ENCODE measurements at places on chromosomes 6 and 20.

GRCh38 chr6:7730001-7730783, 4.3 kb downstream of the BMP6 start:
- no peak for DNase-seq

GRCh38 chr20:47252879-47253307, 103.6 kb downstream of the ZMYND8 start:
- DNase-seq, result no peak

DNA sequence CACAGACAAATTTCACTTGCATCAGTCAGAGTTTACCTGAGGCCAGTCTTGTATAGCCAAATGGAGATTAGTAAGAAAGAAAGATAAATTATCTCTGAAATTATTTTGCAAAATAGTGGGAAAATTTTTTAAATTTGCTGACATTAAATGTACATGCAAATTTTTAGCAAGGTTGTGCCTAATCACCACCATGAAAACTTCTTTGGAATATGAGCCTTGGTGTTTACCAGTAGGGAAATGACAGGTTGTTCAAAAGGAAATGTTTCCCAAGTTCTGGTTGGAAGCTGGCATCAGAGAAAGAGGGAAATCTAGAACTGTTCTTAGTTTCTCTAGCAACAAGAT, 34.4 kb upstream of the LOC128125822 start:
- no peak for DNase-seq

GRCh38 chr6:11681770-11682169, 96.8 kb downstream of the ADTRP start:
- DNase-seq, result no peak

- no peak for DNase-seq
Measured at GRCh38 chr20:59010995-59011873, 4.2 kb upstream of the CTSZ start.

DNA sequence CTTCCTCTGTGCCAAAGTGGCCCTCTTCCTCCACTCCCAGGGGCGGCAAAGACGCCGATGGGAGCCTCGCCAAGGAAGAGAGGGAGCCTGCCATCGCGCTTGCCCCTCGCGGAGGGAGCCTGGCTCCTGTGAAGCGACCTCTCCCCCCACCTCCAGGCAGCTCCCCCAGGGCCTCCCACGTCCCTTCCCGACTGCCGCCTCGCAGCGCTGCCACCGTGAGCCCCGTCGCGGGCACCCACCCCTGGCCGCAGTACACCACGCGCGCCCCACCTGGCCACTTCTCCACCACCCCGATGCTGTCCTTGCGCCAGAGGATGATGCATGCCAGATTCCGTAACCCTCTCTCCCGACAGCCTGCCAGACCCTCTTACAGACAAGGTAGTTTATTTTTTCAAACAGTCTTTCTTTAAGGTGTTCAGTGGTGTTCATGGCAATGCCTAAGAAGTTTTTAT, 64.9 kb downstream of the FNDC1 start:
- no peak for DNase-seq

GRCh38 chr6:34544776-34545471, 11.2 kb downstream of the SPDEF start:
- no peak for DNase-seq

DNA sequence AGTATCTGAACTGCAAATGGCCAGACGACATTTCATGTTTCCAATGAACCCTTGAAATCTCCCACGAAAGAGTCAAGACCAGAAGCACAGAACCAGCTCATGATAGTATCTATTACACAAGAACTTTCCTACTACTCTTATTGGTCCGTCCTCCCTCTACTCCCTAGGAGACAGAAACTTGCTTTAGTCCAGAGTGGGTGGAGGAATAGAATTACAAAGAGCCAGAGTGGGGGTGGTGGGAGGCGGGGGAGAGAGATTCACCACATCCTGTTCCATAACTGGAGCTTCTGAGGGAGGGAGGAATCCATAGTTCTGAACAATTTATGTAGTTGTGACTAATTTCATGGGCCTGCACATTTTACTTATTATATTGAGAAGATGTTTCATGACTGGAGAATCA, 18.5 kb upstream of the WFDC10A start:
- DNase-seq, result no peak

- DNase-seq, result no peak
Measured at GRCh38 chr20:55094353-55094861, 619.0 kb downstream of the DOK5 start.

GRCh38 chr6:159085396-159085895, 40.7 kb upstream of the TAGAP start:
- no peak for DNase-seq

GRCh38 chr6:30685157-30686008, 1.1 kb downstream of the PPP1R18 start:
- DNase-seq, result no peak

DNA sequence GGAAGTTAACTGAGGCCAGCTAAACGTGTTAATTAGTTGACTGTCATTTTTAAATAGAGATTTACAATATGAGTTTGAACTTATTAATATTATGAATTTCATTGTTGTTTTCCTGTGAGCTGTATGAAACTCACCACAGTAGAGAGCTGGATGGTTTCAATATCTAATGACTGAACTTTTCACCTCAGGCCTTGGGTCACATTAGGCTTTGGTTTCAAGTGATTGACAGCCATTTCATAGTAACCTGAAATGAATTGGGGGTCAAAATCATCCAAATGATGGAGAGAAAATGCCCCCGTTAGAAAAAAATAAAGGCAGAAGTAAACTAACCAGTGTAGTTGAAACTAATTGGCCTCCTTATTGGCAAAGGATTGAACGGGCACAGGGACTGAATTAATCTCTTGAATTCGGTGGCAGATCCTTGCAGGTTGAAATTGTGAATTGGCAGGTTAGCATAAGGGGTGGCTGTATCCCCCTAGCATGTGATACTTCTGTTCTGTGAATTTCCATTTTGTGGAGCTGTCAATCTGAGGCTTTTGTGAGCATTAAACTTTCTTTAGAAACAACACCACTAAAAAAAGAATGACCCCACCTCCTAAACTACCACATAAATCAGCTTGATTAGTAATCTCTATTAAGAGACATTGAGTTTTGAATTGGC, 155.1 kb upstream of the MMS22L start:
- DNase-seq, result no peak

DNA sequence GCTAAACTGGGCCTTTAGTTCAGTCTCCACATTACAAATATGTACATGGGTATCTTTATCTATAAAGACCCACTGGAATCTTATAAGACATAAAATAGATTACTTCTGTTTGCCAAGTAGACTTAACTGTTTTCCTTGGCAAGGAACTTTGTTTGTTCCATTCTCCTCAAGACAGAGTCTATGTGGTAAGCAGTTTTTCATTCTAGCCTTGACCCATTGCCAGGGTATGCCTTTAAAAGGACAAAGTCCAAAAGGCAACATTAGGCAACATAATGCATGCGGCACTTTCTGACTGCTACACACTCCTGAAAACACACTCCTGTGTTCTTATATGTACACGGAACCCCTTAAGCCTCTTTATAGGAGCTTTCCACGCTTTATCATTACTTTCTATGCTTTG, 20.4 kb downstream of the VNN1 start:
- DNase-seq, result no peak

- DNase-seq, result no peak
Measured at GRCh38 chr20:20271271-20271670, 96.6 kb upstream of the INSM1 start.

DNA sequence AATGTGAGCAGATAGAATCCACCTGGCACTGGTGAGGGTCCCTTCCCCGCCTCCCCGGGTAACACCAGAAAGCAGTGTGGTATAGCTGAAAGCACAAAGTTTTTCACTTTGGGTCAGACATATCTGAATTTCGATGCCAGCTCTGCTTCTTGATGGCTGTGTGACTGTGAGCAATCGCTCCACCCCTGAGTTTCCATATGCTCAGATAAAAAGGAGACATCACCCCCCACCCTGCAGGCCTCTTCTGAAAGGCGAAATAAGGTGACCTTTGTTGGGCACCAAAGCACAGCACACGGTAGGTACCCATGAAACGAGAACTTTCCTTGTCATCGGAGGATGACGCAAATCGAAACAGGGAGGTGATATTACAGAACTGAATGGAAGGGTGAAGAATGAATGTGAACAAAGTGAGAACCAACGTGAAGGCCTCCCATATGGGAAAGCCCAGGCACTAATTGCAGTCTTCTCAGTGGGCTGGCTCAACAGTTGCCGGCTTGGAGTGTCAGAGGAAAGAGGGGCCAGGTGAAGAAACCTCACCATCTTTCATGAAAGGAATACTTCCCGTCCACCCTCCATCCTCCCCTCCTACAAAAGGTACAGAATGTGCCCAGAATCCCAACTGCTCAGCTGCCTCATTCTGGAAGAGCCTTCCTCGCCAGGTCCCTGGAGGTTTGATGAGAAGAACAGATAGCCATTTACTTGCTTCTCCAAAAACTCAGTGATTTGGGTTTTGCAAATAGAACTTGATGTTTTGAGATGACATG, 61.8 kb downstream of the NFATC2 start:
- no peak for DNase-seq

GRCh38 chr6:43950051-43950605, 177.1 kb downstream of the MRPL14 start:
- DNase-seq, result no peak

- DNase-seq, result no peak
Measured at GRCh38 chr20:15317546-15318232, 980.3 kb upstream of the FLRT3 start.

GRCh38 chr6:167350731-167351655, 26.1 kb downstream of the TTLL2 start:
- peak; percentile 66 for DNase-seq

DNA sequence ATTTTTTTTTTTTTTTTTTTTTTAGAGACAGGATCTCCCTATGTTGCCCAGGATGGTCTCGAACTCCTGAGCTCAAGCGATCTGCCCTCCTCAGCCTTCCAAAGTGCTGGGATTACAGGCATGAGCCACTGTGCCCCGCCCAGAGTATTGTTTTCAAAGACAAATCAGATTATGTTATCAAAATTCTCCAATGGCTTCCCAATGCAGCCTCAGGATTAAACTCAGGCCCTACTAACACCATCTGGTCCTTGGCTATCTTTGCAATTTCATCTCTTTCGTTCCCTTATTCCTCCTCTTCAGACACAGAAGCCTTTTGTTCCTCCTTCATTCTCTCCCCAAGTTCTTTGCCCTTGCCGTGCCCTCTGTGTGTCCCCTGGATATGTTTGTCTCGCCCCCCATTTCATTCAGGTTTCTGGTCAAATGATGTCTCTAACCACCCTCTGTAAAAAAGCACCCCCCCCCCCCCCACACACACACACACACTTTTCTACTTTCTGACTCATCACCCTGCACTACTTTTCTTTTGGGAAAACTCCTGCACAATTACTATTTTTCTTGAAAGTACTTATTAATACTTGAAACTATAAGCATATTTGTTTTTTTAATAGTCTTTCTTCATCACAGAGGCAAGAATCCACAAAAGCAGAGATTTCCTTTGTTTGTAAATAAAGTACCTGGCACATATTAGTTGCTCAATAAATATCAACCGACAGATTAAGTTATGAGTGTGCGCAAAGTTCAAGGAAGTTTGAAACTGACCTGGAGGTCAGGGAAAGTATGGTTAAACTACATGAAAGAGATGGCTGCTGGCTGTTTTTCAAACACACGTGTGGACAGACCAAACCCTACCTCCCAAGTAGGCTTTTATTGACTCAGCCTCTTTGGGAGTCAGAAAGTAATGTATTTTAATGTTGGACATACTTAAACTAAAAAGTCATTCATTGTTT, 16.7 kb downstream of the BTN1A1 start:
- no peak for DNase-seq

- no peak for DNase-seq
Measured at GRCh38 chr6:1039191-1039590, 272.7 kb upstream of the FOXQ1 start.

GRCh38 chr6:88840796-88841539, 122.5 kb downstream of the RNGTT start:
- DNase-seq, result no peak

- no peak for DNase-seq
Measured at GRCh38 chr6:37236921-37237320, 20.7 kb upstream of the TBC1D22B start.

DNA sequence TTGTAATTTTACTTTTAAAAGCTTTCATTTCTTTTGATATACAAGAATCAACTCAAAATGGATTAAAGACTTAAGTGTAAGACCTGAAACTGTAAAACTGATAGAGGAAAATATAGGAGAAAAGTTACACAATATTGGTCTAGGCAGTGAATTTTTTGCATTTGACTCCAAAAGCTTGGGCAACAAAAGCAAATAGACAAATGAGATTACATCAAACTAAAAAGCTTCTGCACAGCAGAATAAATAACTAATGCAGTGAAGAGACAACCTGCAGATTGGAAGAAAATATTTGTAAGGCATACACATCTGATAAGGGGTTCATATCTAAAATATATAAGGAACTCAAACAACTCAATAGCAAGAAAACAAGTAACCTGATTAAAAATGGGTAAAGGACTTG, 3.0 kb downstream of the GABRR1 start:
- DNase-seq, result no peak

DNA sequence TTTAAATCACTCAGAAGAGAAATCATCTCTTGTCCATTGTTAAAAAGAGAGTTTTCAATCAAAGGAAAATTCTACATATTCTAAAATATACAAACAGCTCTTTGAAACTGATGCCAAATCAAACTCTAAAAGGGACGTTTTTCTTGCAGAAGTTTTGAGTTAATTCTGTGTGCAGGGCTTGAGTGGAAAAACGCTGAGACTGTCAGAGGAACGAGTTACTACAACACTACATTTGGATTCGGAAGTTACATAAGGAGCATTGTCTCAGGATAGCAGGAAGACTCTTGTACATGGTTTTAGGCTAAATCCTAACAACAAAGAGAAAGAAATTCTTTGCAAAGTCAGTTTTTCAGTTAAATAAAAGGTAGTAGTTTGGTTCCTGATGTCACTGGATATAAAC, 155.7 kb upstream of the SUPT3H start:
- no peak for DNase-seq

- DNase-seq, result no peak
Measured at GRCh38 chr6:129209355-129209754, 326.4 kb downstream of the LAMA2 start.

DNA sequence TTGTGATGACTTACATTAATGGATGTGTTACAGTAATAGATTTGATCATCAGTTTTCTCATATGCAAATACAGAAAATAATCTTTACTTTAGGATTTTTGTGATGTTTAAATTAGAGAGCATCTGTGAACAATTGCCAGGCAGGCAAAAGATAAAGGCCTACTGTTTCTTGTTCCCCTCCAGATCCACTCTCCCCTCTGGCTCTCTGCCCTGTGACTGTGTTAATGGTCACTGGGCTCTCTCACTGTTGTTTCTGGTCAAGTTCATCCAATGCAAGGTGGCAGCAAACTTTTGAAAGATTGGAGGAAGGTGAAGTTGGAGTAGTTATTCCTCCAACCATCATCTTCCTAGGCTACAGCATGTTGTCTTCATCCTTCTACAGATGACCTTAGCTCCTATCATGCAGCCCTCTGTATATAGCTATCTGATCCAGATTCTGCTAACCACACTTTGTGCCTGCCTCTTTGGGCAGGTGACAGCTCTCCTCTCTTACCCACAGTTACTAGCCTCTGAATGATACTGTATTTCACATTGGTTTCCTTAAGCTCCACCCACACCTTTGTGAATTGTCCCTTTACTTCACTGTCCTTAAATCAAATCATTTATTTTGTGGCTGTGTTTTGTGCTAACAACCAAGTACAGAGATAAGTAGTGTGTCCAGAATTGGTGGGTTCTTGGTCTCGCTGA, 48.9 kb upstream of the ARG1 start:
- DNase-seq, result no peak
